Endothelial cell (in vitro differentiated cells): ENCODE measurements at places on chromosomes 12 and 14.

GRCh38 chr12:131097202-131098177 lies 143.8 kb downstream of the ADGRD1 start:
- DNase-seq: no peak

GRCh38 chr12:103444983-103445382 lies 50.8 kb downstream of the C12orf42 start:
- DNase-seq: no peak

DNA sequence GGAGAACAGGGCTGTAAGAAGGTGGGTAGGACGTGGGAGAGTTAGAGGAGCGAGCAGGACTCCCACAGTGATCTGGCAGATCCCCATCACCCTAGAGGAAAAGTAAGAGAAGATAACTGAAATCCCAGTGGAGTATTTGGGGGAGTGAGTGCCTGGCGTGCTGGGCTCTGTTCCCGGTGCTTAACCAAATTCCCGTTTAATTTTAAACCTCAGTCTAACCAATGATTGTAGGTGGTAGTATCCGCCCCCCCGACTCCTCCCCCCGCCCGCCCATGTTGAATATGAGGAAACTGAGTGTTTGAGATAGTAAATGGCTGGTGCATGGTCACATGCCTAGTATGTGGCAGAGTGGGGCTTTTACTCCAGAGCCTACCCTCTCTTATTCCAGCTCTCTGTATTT lies 1.2 kb downstream of the TARBP2 start:
- no peak for DNase-seq

GRCh38 chr12:131042834-131043245 lies 89.1 kb downstream of the ADGRD1 start:
- no peak for DNase-seq

GRCh38 chr12:30016540-30017055 lies 232.9 kb upstream of the TMTC1 start:
- DNase-seq: no peak

DNA sequence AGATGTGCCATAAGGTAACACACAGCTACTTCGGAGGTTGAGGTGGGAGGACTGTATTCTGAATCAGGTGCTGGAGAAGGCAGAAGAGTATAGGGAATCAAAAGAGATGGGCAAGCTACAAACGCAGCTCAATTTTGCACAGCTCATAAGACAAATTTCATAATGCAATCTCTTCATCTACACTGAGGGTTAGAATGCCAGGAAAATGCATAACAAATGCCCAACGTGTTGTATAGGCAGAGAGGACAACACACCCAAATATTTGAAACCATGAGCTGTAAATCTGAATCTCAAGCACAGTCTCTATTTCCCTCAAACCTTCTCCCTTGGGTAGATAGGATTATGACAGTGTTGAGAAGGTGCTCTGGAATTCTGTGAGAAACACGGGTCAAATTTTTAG lies 263.1 kb upstream of the FOXN3 start:
- no peak for DNase-seq

DNA sequence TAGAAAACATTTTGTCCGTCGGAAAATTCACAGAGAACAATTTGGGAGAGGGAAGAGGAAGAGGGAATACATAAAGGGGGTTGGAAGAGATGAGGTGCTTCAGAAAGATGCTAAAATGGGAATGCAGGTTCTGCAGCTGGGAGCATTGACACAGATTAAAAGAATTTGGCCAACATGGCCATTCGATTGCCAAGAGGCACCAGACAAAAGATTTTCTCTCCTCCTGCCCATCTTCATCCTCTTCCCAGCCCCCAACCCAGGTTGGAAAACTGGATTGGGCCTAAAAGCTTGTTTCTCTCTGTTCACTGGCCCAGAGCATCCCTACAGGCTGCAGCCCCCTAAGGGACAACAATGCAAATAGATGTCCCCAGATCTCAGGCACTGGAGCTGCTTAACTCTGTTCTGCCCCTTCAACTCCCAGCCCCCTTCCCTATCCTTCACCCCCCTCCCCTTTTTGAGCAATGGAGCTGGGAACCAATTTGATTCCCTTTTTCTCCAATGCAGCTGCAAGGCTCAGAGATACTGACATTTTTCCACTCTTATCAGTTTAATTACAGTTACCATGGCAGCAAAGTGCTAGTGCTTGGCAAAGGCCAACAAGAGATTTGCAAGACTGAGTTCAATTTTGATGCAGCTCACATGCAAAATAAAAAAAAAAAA lies 1.9 kb downstream of the LMO3 start:
- DNase-seq: no peak

DNA sequence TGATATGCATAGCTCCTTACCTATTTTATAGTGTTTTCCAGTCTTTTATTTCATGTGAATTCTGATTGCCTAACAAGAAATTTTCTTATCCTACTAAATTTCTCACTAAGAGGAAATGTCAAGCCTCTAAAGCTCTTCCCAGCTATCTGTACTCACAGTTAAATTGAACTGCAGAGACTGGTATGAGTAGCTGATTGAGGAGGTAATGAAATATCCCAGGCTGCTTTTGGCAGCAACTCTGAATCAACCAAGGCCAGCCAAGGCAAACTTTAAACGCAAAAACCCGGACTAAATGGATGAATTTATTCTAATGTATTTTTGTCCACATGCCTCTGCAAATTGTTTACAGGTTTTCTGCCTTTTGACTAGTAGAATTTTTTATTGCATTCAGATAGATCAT lies 119.1 kb upstream of the PMCH start:
- DNase-seq: no peak

DNA sequence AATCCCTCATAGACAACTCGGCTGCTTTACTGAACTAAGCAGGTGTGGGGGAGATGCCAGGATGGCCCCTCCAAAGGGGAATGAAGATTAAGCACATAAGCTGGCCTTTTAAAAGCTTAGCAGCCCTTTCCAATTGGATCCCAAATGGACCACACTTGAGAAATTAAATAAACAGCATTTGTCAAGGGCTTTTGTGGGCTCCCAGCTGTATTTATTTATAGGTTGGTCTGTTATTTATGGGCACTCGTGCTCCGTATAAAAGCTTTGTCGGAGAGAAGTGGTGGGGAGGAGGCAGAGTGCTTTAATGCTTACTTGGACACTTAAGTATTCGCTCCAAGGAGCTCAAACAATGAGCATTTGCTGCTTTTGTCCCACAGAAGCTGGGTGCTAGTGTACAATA lies 580.2 kb downstream of the MED13L start:
- no peak for DNase-seq

DNA sequence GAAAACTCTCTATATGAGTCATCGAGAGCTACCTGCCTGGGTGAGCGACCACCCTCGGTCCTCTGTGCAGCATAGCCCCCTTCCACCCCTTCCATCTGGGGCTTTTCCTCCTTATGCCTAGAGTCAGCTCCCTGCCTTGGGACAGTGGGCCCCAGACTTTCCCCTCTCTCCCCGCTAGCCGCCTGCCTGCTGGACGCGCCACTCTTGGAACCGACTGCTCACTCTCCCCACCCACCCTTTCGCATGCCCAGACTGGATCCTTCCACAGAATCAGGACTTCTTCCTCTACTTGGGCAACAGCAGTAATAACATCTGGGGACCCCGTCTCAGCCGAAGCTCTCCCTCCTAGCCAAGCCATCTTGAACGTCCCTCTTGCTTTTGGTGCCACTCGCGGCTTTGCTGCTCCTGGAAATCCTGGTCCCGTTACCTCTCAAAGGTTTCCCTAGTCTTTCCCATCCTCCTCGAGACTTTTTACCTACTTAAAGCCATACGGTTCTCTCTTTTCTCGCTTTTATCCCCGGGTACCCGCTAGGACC lies 671 bp downstream of the ESYT1 start:
- DNase-seq: no peak

DNA sequence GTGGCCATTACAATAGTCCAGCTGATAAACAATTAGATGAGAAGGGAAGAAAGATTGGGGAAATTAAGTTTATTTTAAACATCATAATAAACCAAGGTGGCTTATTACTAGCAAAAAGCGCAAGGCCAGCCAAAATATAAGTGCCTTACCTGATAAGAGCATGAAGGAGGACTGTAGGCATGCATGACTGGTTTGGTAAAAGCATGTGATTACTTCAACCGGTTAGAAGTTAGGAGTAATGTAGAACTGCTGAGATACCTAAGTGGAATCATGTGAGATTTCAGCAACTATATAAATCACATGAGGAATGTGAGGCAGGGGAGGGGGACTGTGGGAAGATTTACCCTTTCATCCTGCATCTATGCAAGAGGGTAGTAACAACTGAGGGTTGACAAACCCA lies 59.7 kb upstream of the CCDC196 start:
- DNase-seq: no peak

DNA sequence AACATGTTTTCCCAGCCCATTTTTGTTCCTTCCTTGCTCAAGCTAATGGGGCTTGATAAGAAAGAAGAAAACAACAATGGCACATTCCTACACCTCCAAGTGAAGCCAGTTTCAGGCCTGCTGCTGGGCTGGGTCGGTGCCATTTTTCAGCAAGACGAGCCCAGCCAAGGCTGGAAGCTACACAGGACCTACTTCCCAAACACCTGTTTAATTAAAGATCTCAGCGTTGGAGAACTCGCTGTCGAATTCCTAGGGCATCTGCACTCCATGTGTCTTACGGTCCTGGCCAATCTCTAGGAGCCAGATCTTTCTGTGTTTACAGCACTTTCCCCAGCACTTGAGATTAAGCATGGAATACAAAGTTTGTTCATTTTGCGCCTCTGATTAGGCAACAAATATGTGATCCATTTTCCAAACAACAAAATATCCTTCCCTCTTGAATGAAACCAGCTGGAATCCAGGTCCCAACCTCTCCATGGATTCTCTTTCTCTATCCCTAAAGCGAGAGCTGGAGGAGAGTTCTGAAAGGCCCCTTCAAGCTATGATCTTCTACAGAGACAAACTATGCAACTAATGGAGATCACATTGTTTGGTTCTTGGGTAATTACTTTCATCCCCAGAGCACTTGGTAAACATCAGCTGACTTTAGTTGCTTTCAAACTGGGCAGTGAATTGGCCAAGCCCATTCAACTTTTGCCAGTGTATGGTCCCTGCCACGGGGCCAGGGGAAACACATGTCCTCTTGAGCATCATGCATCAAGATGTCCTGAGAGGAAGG lies 34.3 kb upstream of the TC2N start:
- no peak for DNase-seq

DNA sequence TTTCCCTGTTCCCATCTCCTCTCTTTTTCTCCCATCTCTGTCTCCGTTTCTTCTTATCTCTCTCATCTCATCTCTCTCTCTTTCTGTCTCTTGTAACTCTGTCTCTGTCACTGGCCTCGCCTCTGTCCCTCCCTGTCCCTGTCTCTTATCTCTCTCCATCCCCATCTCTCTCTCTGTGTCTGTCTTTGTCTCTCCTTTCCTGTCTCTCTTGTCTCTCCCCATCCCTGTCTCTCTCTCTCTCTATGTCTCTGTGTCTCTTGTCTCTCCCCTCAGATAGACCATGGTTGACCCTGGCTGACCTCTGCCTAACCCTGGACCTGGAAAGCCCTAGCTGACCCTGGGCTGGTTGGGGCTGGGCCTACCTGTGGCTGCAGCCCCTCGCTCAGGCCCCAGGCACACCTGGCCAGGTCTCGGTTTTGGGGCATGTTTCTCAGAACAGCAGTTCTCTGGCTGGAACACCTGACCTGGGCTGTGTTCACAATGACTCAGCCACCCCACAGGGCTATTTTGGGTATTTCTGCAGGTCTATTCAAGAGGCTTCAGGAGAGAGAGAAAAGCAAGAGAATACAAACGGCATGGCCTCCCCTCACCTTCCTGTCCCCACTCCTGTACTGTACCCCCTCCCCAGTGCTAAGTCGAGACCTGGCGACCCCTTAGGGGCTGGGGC lies 174.4 kb downstream of the TMEM121 start:
- DNase-seq: no peak

- DNase-seq: no peak
Measured at GRCh38 chr14:99352688-99353280, 80.8 kb upstream of the BCL11B start.

GRCh38 chr12:113083863-113084435 lies 27.4 kb downstream of the DTX1 start:
- no peak for DNase-seq

GRCh38 chr12:92854344-92854743 lies 74.8 kb downstream of the EEA1 start:
- DNase-seq: no peak

- DNase-seq: no peak
Measured at GRCh38 chr14:104732355-104732804, 8.4 kb downstream of the ADSS1 start.

GRCh38 chr14:32259368-32260013 lies 56.4 kb upstream of the RNU6-8 start:
- DNase-seq: no peak

DNA sequence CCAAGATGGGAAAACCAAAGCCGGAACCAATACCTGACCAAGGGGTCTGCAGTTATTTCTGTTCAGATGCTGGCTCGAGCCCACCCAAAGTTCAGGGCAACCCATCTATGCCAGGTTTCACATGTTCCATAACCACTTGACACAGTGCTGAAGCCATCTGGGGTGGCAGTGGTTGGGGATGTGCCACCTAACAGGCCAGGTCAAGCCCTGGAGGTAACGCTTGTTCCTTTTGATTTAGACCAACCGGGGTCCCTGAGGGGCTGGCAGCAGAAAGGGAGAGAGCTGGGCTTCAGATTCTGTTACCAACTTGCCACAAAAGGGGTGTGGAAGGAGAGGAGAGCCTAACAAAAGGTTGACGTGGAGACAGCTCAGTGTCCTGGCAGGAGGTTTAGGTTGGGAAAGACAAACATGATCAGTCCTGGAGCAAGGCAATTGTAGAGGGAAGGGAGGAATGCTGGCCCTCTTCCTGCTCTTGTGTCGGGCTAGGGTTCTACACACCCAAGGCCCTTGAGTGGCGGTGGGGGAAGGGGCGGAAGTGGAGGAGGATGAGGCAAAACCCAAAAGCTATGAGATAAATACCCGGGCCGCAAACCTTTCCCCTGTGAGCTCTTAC lies 31.9 kb downstream of the CACNA2D4 start:
- no peak for DNase-seq

DNA sequence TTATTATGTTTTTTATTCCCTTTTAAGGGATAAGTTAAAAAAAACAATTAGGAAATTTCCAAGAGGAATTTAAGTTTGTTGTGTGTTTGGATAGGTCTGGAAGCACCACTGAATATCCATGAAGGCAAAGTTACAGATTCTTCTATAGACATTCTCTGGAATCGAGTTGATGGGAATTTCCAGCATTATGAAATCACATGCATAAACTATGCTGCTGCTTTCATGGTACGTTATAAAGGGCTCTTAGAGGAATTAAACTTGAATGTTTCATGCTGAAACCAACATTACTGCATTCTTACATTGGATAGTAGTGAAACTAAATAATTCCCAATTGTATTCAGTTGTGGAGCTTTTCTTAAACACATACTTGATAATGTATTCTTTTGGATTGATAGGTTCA lies 21.5 kb upstream of the PTPRQ start:
- no peak for DNase-seq

GRCh38 chr14:49767270-49767570 lies 733 bp upstream of the KLHDC2 start:
- DNase-seq: no peak

DNA sequence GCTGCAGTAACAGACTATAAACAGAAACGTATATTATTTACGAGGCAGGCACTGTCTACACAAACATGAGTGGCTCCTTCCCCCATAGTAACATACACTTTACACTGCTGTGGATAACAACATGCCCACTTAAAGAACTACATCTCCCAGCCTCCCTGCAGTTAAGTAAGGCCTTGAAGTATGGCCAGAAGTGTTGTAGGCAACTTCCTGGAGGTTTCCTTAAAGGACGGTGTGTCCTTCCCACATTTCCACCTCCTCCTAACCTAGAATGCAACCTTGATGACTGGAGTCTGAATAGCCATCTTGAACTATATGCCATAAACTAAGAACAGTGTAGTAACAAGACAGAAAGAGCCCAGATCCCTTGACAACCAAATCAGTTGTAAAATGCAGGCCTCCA lies 20.3 kb downstream of the MED13L start:
- DNase-seq: no peak
